ENCODE measurements at places on chromosomes 6 and 20.

DNA sequence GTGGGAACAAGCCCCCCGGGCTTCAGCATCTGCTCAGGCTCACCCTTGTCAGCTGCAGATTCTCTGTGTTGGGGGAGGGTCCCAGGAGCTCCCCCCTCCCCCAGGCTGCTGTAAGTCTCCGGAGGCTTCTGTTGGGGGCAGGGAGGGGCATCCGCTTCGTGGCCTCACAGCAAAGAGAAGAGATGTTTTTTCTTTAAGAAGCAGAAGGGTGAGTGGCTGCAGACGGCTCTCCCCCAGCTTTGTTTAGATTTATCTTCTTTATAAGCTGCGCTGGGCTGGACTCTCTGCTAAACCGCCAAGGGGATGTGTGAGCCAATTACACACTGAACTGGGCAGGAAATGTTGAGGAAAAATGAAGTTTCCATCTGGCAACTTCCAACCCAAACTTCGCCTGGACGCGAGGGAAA, 48.7 kb upstream of the GATA5 start:
- DNase-seq = no peak

DNA sequence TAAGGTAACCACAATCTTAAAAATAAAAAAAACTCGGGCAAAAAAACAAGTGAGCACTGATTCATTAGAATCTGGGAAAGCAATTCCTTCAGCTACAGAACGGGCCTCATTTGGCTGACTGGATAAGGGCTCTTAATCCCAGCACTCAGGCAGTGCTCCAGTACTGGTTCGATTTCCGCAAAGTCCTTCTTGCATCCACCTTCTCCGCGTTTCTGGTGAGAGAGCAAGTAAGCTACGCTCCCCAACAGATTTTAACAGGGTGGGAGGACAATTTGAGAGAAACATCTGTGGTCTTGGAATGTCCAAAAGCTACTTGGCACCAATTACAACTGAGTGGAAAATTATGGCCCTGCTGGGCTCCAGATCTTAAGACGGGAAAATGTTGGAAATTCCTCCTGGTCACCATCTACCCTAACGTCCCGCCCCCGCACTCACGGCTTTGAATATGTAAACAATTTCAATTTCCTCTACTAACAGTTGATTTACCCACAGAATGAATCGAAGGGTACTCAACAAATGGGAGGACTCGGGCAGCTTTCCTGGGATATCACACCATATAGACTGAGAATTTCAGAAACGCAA, 18.1 kb upstream of the ZSCAN9 start:
- no peak for DNase-seq

- DNase-seq = no peak
These were observed 142.4 kb upstream of the TNFAIP3 start for GRCh38 chr6:137724495-137725211.

DNA sequence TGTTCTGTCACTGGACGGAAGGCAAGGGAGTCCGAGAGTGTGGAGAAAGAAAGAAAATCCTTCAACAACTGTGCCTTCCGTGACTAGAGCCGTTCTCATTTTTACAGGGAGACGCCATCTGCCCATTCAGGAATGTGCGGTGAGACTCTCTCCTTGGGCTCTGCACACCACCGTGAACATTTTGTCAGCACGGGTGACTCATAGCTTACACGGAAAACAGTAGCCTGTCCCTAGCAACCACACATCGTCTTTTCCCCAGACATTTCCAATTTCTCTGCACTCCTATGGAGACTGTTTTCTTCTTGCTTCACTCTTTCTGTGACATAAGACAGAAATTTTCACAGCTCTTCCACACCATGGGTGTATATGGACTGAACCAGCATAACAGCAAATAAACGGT, 55.1 kb downstream of the TBXT start:
- no peak for DNase-seq

DNA sequence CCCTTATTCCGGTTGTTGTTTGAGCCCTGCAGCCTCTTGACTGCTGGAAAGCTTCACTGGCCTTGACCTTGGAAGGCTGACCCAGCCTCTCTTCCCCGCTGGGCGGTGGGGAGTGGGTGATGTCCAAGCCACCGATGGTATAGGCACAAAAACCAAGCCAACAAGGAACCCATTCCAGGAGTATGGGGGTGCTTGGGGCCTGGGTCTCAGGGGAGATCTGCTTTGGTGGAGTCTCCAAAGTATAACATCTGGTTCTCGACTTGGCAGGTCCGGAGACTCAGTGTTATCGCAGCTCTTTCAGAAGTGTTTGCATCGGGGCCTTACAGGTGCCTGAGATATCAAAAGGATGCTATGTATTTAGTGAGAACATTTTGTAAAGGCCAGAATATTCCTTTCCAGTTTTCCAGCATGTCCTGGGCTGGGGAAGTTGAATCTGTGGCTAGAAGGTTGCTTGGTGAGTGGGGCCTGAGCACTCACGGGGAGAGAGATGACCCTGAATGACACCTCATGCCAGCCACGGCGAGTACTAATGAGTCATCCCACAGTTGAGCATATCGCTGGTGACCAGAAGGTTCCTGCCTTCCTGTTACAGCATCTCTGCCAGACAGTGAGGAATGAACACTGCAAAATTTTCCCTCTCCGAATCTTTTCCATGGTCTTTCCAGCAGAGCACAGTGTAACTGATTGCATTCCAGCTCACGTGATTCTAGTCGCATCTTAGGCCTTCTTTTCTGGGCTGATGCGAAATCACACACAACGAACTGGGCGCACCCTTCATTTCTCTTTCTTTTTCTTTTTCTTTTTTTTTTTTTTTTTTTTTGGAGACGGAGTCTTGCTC, 133.9 kb downstream of the ZDHHC14 start:
- DNase-seq = no peak

- DNase-seq = no peak
These were observed 13.6 kb upstream of the TGM3 start for GRCh38 chr20:2282181-2282580.

DNA sequence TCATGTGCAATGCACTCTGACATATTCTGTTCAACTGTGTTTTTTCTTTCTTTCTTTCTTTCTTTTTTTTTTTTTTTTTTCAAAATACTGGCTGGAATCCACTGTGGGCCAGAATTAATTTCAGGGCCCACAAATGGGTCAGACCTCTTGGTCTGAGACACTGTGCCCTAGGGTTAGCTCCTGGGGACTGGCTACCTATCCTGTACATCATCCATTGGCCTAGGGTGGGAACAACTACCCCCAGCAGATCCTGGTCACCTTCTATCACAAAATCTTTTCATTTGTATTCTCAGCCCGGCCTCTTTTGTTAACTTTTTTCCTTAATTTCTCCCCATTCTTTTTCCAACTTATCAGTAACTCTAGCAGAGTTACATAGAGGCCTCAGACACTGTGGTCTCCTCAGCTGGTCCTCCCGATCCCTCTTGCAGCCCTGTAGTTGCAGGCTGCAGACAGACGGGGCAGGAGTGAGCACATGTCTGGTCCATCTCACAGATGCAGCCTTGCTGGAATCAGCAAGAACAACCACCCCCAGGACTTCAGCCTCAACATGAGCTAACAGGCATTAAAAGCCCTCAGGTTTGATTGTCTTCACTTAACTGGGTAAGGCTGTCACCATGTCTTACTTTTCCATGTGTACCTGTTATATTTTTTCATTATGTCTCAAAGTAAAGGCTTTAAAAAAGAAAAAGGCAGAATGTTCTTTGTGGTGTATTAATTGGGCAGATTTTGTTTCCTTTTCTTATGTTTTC, 41.3 kb downstream of the TXLNB start:
- peak; percentile 55 for DNase-seq
